ENCODE measurements at places on chromosomes 6 and 20. TPM values are rescaled to one million over a fixed set of nuclear protein-coding genes. Genes with fewer than 3 reads are reported as not detected.

Gene THBS2
- total RNA-seq = 33.4 TPM

DNA sequence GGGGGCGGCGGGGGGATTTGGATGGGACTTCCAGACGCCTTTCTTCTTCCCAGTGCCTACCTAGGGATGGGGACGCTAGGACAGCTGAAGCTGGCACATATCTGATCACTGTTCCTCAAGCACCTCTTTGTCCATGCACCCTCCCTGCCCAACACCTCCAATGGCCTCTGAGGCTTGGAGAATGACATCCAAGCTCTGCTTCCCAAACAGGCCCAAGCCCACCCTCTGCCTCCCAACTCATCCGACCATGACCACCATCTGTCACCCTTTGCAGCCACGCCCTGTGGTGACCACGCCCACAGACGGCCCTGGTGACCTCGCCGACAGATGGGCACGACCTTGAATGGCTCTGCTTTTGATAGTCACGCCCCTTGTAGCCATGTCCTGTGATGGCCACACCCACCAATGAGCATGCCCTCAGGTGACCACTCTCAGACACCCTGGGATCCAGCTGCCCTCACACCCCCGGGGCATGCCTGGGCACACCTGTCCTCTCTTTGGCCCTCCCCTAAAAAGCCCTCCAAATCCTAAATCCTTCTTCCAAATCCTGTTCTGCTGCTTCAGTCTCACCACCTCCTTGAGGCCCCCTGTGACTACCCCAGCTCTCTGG lies 51.0 kb downstream of the SSR1 start:
- H3K4me1 ChIP-seq = peaks cover 14% of the 10 kb centered on the region
- H3K27me3 ChIP-seq = no peaks in the 10 kb centered on the region
- H3K27ac ChIP-seq = peak overlapping the region; percentile 85
- no peak overlapping the region for H3K4me3 ChIP-seq
- DNase-seq = no peak

- H3K27me3 ChIP-seq = no peaks in the 10 kb centered on the region
- H3K36me3 ChIP-seq = peaks cover 1% of the 10 kb centered on the region
- H3K4me1 ChIP-seq = peaks cover 35% of the 10 kb centered on the region
These were observed 511 bp upstream of the CLIC1 start for GRCh38 chr6:31736768-31737314.

Gene TBXT
- not detected for total RNA-seq

GRCh38 chr20:23449421-23449820 lies 3.3 kb downstream of the CST11 start:
- no peak overlapping the region for H3K4me3 ChIP-seq
- H3K36me3 ChIP-seq = no peaks in the 10 kb centered on the region
- no peaks in the 10 kb centered on the region for H3K27me3 ChIP-seq
- H3K4me1 ChIP-seq = no peaks in the 10 kb centered on the region
- H3K27ac ChIP-seq = no peak overlapping the region
- no peak for DNase-seq
